ENCODE measurements at places on chromosomes 5 and 9. TPM values are rescaled to one million over a fixed set of nuclear protein-coding genes. Genes with fewer than 3 reads are reported as not detected.

GRCh38 chr9:19642256-19642655, 146.6 kb downstream of the SLC24A2 start:
- no peak for DNase-seq
- H3K36me3 ChIP-seq: no peaks in the 10 kb centered on the region
- H3K27ac ChIP-seq: no peak overlapping the region
- H3K4me3 ChIP-seq: no peak overlapping the region
- no peaks in the 10 kb centered on the region for H3K4me1 ChIP-seq
- H3K27me3 ChIP-seq: no peaks in the 10 kb centered on the region

DNA sequence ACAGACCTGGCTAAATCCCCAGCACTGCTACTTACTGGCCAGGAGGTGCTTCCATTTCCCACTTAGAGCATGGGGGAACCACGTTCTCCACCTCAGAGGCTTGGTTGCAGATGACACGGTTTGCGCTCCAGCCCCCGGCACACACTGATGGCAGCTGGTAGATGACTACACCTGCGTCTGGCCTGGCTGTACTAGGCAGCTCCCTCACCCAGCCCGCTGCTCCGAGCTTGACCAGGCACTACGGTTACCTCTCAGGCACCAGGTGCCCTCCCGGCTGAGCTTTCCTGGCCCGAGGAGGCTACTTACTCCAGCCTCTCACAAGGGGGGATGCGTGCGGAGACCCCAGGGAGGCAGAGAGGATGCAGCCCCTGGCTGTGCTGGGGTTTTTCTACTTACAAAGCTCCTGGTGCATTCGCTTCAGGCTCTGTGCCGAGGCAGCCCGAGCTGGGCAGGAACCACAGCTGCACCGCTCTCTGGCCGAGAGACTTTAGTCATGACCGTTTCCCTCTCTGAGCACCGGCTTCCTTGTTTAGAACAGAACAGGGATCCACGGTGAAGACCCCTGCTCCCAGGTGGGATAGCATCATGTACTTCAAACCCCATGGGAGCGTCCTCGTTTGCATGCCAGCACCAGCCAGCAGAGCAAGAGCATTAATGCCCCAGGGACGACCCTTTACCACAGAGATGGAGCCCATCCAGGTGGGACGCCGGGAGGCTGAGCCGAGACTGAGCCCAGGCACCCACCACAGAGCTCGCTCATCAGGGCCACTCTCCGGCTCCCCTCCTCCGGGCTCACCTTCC, 7.6 kb upstream of the GBGT1 start:
- no peak for DNase-seq
- H3K4me1 ChIP-seq: no peaks in the 10 kb centered on the region
- no peaks in the 10 kb centered on the region for H3K36me3 ChIP-seq
- H3K27ac ChIP-seq: no peak overlapping the region

- no peak overlapping the region for H3K27ac ChIP-seq
- no peak overlapping the region for H3K4me3 ChIP-seq
- DNase-seq: no peak
- no peaks in the 10 kb centered on the region for H3K36me3 ChIP-seq
- H3K27me3 ChIP-seq: no peaks in the 10 kb centered on the region
- H3K4me1 ChIP-seq: no peaks in the 10 kb centered on the region
Observed at GRCh38 chr9:35415402-35416097, 74.4 kb upstream of the RUSC2 start.

DNA sequence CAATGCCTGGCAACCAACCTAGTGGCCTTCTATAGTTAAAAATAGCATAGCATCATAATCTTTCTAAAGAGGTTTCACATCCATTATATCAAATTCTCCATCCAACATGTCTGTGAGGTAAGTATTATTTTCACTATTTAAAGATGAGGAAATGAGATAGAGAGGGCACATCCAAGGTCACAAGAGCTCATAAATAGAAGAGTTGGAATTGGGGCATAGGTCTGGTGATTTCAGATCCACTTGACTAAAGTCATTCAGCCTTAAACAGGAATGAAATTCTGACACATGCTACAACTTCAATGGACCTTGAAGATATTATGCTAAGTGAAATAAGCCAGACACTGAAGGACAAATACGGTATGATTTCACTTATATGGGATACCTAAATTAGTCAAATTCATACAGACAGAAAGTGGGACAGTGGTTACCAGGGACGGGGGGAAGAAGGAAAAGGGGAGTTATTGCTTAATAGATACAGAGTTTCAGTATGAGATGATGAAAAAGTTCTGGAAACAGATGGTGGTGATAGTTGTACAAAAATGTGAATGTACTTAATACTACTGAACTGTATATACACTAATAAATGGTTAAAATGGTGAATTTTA, 259.6 kb upstream of the NR4A3 start:
- H3K4me3 ChIP-seq: no peak overlapping the region
- no peak for DNase-seq
- H3K27ac ChIP-seq: no peak overlapping the region
- peaks cover 4% of the 10 kb centered on the region for H3K4me1 ChIP-seq
- no peaks in the 10 kb centered on the region for H3K27me3 ChIP-seq

DNA sequence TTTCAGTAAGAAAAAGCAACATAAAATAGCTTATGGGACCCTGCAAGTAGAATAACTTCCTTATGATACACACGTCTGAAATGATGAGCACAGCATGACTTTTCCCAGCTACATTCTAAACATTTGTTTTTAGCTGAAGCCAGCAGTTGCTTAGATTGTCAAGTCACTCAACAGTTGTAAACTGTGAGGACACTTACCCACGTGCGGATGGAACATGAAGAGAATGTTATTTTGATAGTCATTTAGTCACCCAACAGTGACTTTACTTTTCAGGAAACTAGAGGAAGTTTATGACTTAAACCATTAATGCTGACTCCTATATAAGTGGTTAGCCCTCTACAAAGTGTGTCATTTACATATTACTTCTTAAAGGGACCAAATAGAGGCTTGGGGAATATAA, 3.0 kb downstream of the HACD4 start:
- H3K27ac ChIP-seq: no peak overlapping the region
- no peaks in the 10 kb centered on the region for H3K4me1 ChIP-seq
- no peaks in the 10 kb centered on the region for H3K36me3 ChIP-seq
- no peak overlapping the region for H3K4me3 ChIP-seq
- no peaks in the 10 kb centered on the region for H3K27me3 ChIP-seq

DNA sequence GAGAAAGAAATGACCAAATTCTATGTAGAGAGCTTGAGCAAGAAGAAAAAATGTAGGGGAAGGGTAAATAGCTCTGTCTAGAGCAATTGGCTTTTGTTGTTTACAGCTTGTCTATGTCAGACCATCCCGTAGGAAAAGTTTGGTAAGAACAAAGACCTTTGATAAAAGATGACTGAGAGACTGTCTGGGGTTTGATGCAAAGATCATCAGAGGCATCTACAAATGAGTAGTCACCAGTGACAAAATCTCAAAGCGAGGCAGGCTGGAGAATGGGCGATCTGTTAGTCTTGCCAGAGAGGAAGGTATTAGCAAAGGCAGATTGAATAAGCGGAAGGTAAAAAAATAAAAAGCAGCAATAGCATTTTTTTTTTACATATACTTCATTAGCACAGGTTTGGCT, 125.0 kb upstream of the RASGRF2 start:
- no peaks in the 10 kb centered on the region for H3K4me1 ChIP-seq
- no peak overlapping the region for H3K4me3 ChIP-seq
- DNase-seq: no peak
- H3K36me3 ChIP-seq: no peaks in the 10 kb centered on the region
- H3K27ac ChIP-seq: no peak overlapping the region

DNA sequence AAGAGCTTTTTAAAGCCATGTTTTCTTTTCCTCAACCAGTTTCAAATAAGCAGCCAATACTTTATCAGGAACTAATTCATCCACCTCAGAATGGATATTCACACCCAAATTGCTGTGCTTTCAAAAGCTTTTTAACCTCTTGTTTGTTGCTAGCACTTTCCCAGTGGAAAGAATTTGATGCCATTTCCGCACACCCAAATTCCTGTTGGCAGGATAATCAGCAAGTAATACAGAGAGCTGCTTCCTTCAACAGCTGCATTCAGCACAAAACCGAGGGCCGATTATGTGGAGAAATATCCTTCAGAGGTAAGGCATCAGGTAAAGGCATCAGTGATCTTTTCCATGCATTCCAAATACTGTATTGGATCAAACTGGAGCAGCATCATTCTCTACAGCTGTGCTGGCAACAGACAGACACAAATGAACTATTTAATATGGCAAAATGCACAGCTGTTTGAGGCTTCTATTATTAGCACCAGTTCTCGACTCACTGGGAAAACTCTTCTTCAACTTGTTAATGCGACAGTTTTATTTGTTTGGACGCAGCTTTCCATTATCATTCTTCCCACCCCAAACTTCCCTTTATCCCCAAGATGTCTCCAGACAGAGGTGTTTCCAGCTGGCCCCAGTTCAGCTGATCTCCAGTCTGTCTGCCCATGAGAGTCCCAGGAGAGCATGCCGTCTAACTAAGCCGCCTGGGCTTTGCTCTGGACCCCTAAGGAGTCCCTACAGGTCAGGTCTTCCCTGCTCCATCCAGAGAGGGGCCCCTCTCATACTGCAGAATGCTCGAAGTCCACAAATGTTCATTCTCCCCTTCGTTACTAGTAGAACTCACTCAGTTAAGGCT, 22.2 kb upstream of the MGAT1 start:
- DNase-seq: no peak
- no peaks in the 10 kb centered on the region for H3K27me3 ChIP-seq
- H3K4me3 ChIP-seq: no peak overlapping the region

TNFSF8 gene
- total RNA-seq: 0.29 TPM

GRCh38 chr9:112348257-112349007, 15.0 kb upstream of the PTBP3 start:
- H3K36me3 ChIP-seq: no peaks in the 10 kb centered on the region
- H3K4me1 ChIP-seq: peaks cover 5% of the 10 kb centered on the region
- H3K27me3 ChIP-seq: no peaks in the 10 kb centered on the region
- peak overlapping the region; percentile 34 for H3K4me3 ChIP-seq

REXO4 gene
- total RNA-seq: 42.5 TPM

PSMB7 gene
- total RNA-seq: 438 TPM

DNA sequence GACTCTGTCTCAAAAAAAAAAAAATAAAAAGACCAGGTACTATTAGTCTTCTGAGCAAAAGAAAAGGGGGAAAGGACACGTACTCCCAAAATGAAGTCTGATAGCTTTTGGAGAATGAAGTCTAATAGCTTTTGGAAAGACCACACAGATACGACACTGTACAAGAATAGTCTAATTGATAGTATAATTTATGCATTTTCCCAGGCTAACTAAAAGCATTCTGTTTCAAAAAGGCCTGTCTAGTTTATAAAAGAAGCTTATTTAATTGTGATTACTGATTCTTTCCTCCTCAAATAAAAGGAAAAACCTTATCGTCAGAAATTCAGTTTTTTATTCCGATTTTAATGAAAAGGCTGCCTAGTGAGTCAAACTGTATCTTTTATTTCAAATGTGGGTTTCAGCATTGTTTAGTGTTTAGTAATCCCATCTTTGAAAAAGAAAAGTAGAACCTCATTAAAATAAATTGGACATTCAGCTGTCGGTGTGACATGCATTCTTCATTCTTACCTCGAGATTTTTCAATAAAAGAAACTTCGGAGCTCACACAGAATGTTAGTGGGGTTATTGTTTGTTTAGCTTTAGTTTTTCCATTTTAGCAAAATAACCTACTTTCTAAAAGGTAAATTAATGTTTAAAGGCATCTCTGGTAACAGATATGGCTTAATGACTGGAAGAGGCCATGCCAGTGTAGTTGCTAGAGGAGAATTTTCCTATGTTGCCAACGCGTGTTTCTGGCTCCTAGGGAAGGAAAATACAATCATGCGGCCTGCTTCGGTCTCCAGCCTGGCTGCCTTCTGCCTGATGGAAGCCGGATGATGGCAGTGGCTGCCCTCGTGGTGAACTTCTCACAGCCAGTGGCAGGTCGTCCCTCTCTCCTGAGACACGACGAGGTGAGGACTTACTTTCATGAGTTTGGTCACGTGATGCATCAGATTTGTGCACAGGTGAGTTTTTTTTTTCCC, 70.0 kb downstream of the NLN start:
- no peaks in the 10 kb centered on the region for H3K36me3 ChIP-seq
- no peaks in the 10 kb centered on the region for H3K4me1 ChIP-seq
- H3K4me3 ChIP-seq: no peak overlapping the region
- peak overlapping the region; percentile 19 for H3K27ac ChIP-seq
- no peak for DNase-seq
- H3K27me3 ChIP-seq: no peaks in the 10 kb centered on the region

- H3K4me3 ChIP-seq: no peak overlapping the region
- no peaks in the 10 kb centered on the region for H3K27me3 ChIP-seq
- no peaks in the 10 kb centered on the region for H3K36me3 ChIP-seq
- no peak overlapping the region for H3K27ac ChIP-seq
Observed at GRCh38 chr5:142971303-142972013, 201.3 kb downstream of the ARHGAP26 start.

- H3K4me3 ChIP-seq: no peak overlapping the region
- DNase-seq: no peak
- H3K36me3 ChIP-seq: no peaks in the 10 kb centered on the region
- H3K27me3 ChIP-seq: no peaks in the 10 kb centered on the region
- H3K27ac ChIP-seq: no peak overlapping the region
- no peaks in the 10 kb centered on the region for H3K4me1 ChIP-seq
Observed at GRCh38 chr5:142411656-142412425, 87.0 kb upstream of the SPRY4 start.

VCP gene
- total RNA-seq: 346 TPM

GRCh38 chr9:134757216-134757975, 115.8 kb downstream of the COL5A1 start:
- no peaks in the 10 kb centered on the region for H3K36me3 ChIP-seq
- no peak overlapping the region for H3K27ac ChIP-seq
- H3K4me3 ChIP-seq: no peak overlapping the region
- no peaks in the 10 kb centered on the region for H3K27me3 ChIP-seq

- H3K27me3 ChIP-seq: no peaks in the 10 kb centered on the region
- H3K36me3 ChIP-seq: no peaks in the 10 kb centered on the region
- no peak for DNase-seq
- no peak overlapping the region for H3K4me3 ChIP-seq
Observed at GRCh38 chr9:100445161-100445902, 18.4 kb downstream of the MSANTD3 start.

DNA sequence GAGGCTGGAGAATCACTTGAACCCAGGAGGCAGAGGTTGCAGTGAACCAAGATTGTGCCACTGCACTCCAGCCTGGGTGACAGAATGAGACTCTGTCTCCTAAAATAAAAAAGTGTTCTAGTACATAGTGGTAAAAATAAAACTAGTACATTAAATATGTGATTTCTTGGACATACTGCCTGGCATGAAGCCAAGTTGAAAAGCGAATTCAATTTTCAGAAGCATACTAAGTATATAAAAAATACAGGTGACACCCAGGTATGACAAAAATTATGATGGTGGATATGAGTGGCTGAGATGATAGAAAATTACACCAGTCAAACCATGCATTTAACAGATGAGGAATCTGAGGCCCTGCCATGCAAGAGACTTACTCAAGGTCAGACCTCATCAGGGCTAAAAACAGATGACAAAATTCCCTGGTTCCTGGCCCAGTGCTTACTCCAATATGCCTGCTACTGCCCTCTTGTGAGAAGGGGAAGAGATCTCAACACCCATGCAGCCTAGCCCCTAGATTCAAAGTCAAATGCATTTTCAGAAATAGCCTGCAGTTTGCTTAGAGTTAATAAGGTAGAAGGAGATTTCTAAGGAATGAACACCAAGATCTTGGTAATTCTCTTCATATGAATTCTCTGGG, 46.6 kb upstream of the GNPDA1 start:
- no peak for DNase-seq
- no peaks in the 10 kb centered on the region for H3K27me3 ChIP-seq
- H3K36me3 ChIP-seq: no peaks in the 10 kb centered on the region

GLIPR2 gene
- total RNA-seq: 3.3 TPM

SAPCD2 gene
- total RNA-seq: 0.24 TPM

SLC23A1 gene
- not detected for total RNA-seq

- H3K4me3 ChIP-seq: no peak overlapping the region
- no peak for DNase-seq
- H3K27me3 ChIP-seq: no peaks in the 10 kb centered on the region
- H3K4me1 ChIP-seq: peaks cover 21% of the 10 kb centered on the region
Observed at GRCh38 chr5:55638455-55638854, 73.7 kb downstream of the SLC38A9 start.

Measured in gastrocnemius medialis (tissue), 4 donors.